ENCODE measurements at places on chromosomes 11 and 22. TPM values are rescaled to one million over a fixed set of nuclear protein-coding genes. Genes with fewer than 3 reads are reported as not detected.

C11orf87 gene
- 0.37 TPM for total RNA-seq

OR8B8 gene
- total RNA-seq: not detected

- DNase-seq: peak; percentile 98
Measured at GRCh38 chr11:819943-820649, 1.4 kb downstream of the PNPLA2 start.

- peak; percentile 49 for DNase-seq
Measured at GRCh38 chr11:69674267-69674885, 777 bp downstream of the LTO1 start.

DNA sequence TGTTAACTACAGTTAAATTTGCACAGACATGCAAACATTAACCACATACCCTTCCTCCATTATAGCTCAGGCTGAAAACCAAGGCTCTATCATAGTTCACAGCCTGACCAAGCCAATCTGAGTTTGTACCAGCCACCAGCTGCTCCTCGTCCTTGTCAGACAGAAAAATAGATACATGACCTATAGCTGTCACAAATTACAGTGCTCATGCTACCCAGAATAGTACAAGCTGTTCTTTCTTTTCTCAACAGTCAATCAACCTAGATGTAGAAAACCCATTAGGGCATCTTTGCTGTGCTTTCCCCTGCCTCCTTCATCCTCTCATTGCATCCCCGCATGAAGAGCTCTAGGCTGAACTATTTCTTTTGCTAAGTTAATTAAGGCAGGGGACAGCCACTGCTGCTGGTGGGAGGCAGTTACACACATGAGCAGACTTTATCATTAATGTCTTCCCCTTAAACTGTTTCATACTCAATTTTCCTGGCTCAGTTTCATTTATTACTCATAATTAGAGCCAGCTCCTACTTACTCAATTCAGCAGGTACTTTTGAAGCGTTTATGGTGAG lies 148.3 kb downstream of the TRPC6 start:
- DNase-seq: no peak

DNA sequence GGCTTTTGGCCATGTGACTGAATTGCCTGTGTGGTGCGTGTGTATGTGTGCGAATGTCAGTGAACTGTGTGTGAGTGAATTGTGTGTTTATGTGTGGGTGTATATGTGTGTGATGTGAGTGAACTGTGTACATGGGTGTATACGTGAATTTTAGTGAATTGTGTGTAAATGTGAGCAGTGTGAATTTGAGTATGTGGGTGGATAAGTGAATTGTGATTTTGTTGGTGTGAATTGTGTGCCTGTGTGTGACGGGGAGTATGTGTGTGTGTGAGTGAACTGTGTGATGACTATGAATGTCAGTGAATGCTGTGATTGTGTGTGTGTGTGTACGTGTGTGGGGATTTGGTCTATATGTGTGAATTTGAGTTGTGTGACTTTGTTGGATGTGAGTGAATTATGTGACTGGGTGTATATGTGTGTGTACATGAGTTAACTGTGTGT lies 3.5 kb downstream of the DDTL start:
- DNase-seq: no peak

GRCh38 chr11:57788703-57789088 lies 27.1 kb downstream of the CTNND1 start:
- DNase-seq: no peak

- DNase-seq: no peak
Measured at GRCh38 chr11:20157728-20158127, 2.5 kb downstream of the DBX1 start.

GRCh38 chr11:1933416-1934334 lies 13.5 kb upstream of the MRPL23 start:
- DNase-seq: peak; percentile 10
